ENCODE measurements at places on chromosomes 1 and 21.

DNA sequence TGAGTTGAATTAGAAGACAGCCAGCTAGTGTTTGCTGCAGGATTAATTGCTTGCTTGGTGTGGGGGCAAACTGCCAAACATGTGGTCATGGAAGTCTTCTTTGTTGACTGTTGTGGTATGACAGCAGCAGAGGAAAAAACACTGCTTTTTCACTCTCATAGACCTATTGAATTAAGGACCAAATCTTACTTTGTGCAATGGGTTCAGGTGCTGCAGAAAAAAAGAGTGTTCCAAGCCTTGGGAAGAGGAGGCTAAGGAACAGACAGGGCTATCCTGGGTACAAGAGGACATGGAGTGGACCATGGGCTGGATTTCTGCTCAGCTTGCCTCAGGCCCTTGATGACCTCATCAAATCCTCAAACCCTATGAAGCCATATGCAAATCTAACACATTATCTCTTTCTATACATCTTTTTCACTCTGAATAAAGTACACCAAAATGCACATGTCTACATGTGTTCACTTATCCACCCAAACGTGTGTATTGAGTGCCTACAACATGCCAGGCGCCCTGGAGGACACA lies 61.5 kb downstream of the SIPA1L2 start:
- no peak for DNase-seq

GRCh38 chr21:43956670-43957035 lies 55.5 kb upstream of the TRAPPC10 start:
- no peak for DNase-seq

- DNase-seq, result no peak
Measured at GRCh38 chr1:215084621-215085020, 2.1 kb downstream of the KCNK2 start.

GRCh38 chr1:243313635-243314536 lies 58.0 kb downstream of the SDCCAG8 start:
- DNase-seq, result no peak

DNA sequence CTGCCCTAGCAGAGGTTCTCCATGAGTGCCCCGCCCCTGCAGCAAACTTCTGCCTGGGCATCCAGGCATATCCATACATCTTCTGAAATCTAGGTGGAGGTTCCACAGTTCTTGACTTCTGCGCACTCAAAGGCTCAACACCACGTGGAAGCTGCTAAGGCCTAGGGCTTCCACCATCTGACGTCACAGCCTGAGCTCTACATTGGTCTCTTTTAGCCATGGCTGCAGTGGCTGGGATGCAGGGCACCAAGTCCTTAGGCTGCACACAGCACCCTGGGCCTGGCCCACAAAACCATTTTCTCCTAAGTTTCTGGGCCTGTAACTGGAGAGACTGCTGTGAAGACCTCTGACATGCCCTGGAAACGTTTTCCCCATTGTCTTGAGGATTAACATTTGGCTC lies 272.6 kb upstream of the PLXNA2 start:
- no peak for DNase-seq

DNA sequence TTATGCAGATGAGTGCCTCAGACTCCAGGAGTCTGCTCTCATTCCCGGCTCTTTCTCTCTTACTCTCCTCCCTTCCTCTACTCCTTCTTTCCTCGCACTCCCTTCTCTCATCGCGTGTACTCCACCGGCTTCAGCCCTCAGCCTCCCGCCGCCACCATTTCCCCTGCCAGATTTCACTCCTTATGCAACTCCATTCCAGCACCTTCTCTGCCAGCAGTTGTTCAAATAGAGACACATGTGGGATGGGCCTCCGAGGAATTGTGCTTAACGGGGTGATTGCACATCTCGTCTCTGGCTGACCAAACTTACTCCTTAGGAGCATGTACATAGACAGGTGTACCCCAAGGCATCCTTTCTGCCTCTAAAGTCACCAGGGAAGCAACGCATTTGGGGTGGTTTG lies 2.1 kb downstream of the CNTN2 start:
- DNase-seq, result no peak
